ENCODE measurements at places on chromosomes 2 and 18.

GRCh38 chr18:75157851-75158250, 51.1 kb downstream of the PTGR3 start:
- no peak for DNase-seq

GRCh38 chr2:212667751-212668316, 129.2 kb upstream of the ERBB4 start:
- DNase-seq: no peak

- no peak for DNase-seq
Observed at GRCh38 chr2:238238311-238238765, 1.5 kb downstream of the HES6 start.

DNA sequence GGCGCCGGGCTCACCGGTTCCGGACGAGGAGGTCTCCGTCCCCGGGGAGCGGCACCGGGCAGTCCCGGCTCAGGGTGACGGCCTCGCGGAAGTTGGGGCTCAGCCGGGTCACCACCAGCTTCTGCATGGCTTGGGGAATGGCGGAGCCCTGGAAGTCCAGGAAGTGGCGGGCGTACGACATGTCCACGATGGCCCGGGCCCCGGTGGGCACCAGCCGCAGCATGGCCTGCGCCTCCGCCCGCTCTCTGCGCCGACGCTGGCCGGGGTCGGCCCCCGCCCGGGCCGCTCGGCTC, 157 bp downstream of the PTGR3 start:
- no peak for DNase-seq

DNA sequence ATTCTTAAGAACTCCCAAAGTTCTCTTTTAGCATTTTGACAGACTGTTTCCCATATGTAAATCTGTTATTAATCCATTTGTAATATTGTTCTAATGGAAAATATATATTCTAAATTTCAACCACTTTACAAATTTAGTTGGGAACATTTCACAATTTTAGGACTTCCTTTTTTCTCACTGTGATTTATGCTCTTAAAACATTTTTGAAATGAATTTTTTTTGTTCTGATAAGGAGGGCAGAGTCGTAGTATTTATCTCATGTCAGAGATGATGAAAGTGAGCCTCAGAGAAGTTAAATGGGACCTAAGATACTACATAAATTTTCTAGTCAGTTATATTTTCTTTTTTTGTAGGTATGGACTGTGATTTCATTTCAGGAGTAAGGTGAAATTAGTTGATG, 26.6 kb downstream of the RASGRP3 start:
- no peak for DNase-seq

- DNase-seq: no peak
Observed at GRCh38 chr2:101723371-101724124, 26.0 kb downstream of the MAP4K4 start.

DNA sequence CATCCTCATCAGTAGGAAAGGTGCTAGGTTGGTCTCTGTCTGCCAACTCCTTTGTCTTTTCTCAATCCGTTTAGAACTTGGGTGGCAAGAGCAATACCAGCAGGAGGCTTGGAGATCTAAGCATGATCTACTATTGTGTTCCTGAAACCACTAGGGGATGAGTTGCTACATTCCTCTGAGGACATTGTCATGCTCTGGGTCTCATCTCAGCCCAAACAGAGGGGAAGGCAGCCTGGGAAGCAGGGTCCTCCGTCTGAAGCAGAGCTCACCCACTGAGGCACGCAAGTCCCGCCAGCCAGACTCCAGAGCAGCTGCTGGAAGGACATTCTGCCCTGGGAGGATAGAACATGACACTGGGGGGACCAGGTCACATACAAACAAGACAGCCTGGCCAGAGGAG, 162.9 kb downstream of the MTCL1 start:
- DNase-seq: no peak

- DNase-seq: no peak
Observed at GRCh38 chr18:76996429-76996828, 136.2 kb downstream of the MBP start.

GRCh38 chr18:50748243-50749229, 71.3 kb downstream of the MRO start:
- DNase-seq: no peak

DNA sequence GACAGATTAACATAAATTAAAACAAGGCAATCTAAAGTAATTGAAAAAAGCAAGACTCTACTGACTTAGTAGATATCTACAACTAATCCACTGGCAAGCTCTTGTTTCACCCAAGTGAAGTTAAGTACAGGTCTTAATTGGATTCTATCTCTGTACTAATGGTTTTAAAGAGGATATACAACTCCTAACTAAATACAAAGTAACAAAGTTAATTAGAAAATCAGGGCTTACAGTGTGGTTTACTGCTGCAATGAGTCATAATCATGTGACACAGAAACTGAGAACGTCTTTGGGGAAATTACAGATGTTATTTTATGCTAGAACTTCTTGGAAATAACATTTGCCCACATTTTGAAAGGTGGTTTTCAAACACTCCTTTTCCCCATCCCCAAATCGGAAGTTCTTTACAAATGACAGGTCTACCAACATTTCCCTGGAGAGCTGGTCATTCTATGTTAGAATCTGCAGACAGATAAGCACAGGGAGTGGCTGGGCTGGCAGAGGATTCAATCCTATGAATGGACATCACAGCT, 245.3 kb downstream of the STK39 start:
- no peak for DNase-seq

- no peak for DNase-seq
Observed at GRCh38 chr2:17573804-17574175, 33.3 kb downstream of the VSNL1 start.

- no peak for DNase-seq
Observed at GRCh38 chr2:47303341-47304148, 99.4 kb upstream of the MSH2 start.

GRCh38 chr2:45265336-45265735, 256.1 kb upstream of the SIX2 start:
- DNase-seq: no peak

DNA sequence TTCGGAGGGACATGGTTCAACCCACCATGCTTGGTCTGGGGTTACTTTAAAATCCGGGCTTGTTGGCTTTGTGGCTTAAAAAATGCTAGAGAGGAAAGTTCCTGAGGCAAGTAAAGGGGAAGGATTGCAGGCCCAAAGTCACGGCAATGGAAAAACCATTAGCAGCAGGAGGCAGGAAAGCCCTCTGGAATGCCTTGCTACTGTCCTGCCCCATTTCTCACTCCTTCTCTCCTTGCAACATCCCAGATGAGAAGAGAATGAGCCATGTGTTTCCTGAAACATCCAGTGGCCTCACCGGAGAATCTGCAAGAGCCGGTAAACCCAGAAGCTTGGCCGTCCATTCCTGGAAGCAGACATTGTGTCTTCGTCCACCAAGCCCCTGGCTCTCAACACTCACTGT, 97.4 kb upstream of the LCLAT1 start:
- DNase-seq: no peak

GRCh38 chr18:67730886-67731285, 214.4 kb upstream of the DSEL start:
- DNase-seq: no peak

DNA sequence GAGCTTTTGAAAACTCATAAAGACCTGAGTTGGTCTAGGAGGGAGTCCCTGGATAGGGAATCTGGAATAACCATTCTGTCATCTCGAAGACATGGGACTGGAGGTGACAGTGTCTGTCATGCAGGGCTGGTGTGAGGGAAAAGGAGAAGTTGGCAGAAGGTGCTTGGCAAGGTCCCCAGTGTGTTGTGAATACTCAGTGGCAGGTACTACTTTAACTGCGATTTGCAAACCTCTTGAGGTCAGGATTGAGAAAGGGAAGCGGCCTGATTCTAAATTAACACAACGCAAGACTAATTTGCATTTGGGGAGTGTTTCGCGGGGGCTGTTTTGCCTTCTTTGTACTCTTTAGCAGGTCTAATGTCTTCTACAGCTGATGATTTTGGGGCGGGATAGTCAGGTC, 77.0 kb upstream of the TMEM200C start:
- no peak for DNase-seq

DNA sequence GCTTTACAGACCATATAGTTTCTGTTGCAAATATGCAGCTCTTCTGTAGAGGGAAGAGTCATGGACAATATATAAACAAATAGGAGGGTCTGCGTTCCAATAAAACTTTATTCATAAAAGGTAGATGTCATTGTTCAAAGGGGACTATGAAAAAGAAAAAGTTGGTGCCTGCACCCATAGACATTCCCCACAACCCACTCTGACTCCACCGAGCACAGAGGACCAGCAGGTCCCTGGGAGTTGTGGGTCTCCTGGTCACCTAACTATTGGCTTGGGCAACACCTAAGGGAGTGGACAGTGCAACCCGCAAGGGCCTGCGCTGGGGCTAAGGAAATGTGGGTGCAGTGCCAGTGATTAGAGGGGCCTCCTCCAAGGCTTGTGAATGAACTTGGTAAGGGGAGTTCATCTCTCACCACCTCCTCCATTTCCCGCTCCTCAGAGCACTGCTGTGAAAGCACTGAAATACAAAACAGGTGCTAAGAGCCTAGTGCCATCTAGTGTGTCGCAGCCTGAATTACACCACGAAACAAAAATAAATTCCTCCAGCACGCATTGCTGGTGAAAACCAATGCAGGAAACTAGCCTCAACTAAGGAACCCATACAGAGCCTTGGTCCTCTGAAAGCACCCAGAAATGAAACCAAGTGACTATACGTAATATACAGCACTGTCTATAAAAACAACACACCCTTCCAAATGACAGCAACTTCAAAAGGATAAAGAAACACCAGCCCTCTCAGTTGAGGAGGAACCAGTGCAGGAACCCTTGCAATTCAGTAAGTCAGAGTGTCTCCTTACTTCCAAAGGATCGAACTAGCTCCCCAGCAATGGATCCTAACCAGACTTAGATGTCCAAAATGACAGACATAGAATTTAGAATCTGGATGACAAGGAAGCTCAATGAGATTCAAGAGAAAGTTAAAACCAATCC, 166.6 kb downstream of the RNF144A start:
- DNase-seq: no peak

DNA sequence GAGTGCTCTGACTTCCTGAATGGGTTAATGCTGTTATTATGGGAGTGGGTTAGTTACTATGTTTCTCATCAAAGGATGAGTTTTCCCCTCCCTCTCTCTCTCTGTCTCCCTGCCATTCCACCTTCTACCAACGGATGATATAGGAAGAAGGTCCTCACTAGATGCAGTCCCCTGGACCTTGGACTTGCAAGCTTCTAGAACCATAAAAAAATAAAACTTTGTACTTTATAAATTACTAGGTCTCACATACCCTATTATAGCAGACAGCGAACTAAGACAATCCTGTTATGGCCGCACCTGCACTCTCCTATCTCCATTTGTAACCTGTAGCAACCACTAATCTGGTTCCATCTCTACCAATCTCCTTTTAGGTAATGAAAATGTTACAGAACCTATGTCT, 564.9 kb downstream of the CNTNAP5 start:
- no peak for DNase-seq

GRCh38 chr2:69434753-69435152, 2.5 kb downstream of the NFU1 start:
- no peak for DNase-seq

- DNase-seq: no peak
Observed at GRCh38 chr2:233062451-233062850, 2.3 kb downstream of the INPP5D start.

All from amygdala (tissue), 56 donors.